ENCODE measurements at places on chromosomes 11 and 22. TPM values are rescaled to one million over a fixed set of nuclear protein-coding genes. Genes with fewer than 3 reads are reported as not detected.

Gene IL18
- total RNA-seq: 1.5 TPM

Gene SLC7A4
- not detected for total RNA-seq

Gene RCOR2
- 0.13 TPM for total RNA-seq

Gene PLEKHA7
- total RNA-seq: 3.8 TPM

Gene EFCAB6
- total RNA-seq: 0.32 TPM

Gene ZP1
- not detected for total RNA-seq

Gene OR2D2
- 0.31 TPM for total RNA-seq

Gene KRTAP5-10
- total RNA-seq: not detected

Gene AMPD3
- total RNA-seq: 2.5 TPM

Gene SOX6
- total RNA-seq: 0.14 TPM

Gene RGL4
- total RNA-seq: not detected

Gene GAB4
- total RNA-seq: not detected

Gene MAP6
- total RNA-seq: not detected

Gene SHISAL1
- total RNA-seq: 0.07 TPM

Gene OR5B21
- total RNA-seq: not detected

Gene KMT5B
- total RNA-seq: 36.3 TPM

Gene SNX15
- 21.0 TPM for total RNA-seq

Gene CD3E
- not detected for total RNA-seq

Gene PRR33
- not detected for total RNA-seq

Gene ZNF215
- total RNA-seq: 6.0 TPM

Gene GRAP2
- total RNA-seq: not detected

Gene EMSY
- 23.4 TPM for total RNA-seq

Gene LRP5
- total RNA-seq: 44.3 TPM

Gene APOL3
- 36.9 TPM for total RNA-seq

Gene CASP1
- 12.4 TPM for total RNA-seq

Gene SLC17A6
- total RNA-seq: not detected

Gene ZNF214
- 1.7 TPM for total RNA-seq

Gene EMID1
- 0.51 TPM for total RNA-seq

Gene BSCL2
- 31.1 TPM for total RNA-seq

Data from endothelial cell of umbilical vein (primary cell).